ENCODE measurements at places on chromosomes 4 and X. TPM values are rescaled to one million over a fixed set of nuclear protein-coding genes. Genes with fewer than 3 reads are reported as not detected.

The EXOC1 gene
- total RNA-seq, result 24.8 TPM

The CNKSR2 gene
- 15.8 TPM for total RNA-seq

The ANKRD50 gene
- 1.7 TPM for total RNA-seq

The CRLF2 gene
- 0.42 TPM for total RNA-seq

The AMBN gene
- not detected for total RNA-seq

The ABHD18 gene
- 15.8 TPM for total RNA-seq

The PNMA3 gene
- 1.3 TPM for total RNA-seq

The PDE5A gene
- total RNA-seq, result 16.4 TPM

The ITGB1BP2 gene
- total RNA-seq, result 0.84 TPM

The PPARGC1A gene
- total RNA-seq, result 0.52 TPM

The GLRB gene
- not detected for total RNA-seq

The UTP3 gene
- 15.4 TPM for total RNA-seq

The CLTRN gene
- total RNA-seq, result 0.31 TPM

The GLOD5 gene
- total RNA-seq, result not detected

The LUZP4 gene
- not detected for total RNA-seq

The ZMAT1 gene
- total RNA-seq, result 10.2 TPM

The RTL9 gene
- not detected for total RNA-seq

The SMIM10L2A gene
- 0.31 TPM for total RNA-seq

The ASB9 gene
- 1.3 TPM for total RNA-seq

The XPNPEP2 gene
- total RNA-seq, result 0.31 TPM

The MAGEA4 gene
- 0.31 TPM for total RNA-seq

The XIAP gene
- total RNA-seq, result 21.6 TPM

The S100G gene
- total RNA-seq, result not detected
